ENCODE measurements at places on chromosomes 11 and 22.

GRCh38 chr22:16808744-16809143 lies 16.5 kb downstream of the XKR3 start:
- no peak for DNase-seq

DNA sequence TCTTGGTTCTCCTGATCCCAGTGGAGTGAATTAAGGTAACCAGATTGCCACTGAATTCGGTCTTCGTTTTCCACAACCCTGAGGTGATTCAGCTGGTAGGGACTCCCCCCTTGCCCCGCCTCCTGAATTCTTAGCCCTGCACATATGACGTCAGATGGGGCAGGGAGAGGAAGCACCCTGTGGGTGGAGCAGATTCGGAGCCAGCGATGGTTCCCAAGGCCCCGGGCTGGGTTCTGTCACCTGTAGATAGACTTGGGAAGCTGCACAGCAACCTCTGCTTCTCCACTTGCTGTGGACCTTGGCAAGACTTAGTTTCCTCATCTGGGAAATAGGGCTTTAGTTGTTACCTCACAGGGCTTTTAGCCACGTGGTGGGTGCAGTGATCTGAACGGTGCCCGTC lies 67.8 kb downstream of the CTTN start:
- DNase-seq: no peak

DNA sequence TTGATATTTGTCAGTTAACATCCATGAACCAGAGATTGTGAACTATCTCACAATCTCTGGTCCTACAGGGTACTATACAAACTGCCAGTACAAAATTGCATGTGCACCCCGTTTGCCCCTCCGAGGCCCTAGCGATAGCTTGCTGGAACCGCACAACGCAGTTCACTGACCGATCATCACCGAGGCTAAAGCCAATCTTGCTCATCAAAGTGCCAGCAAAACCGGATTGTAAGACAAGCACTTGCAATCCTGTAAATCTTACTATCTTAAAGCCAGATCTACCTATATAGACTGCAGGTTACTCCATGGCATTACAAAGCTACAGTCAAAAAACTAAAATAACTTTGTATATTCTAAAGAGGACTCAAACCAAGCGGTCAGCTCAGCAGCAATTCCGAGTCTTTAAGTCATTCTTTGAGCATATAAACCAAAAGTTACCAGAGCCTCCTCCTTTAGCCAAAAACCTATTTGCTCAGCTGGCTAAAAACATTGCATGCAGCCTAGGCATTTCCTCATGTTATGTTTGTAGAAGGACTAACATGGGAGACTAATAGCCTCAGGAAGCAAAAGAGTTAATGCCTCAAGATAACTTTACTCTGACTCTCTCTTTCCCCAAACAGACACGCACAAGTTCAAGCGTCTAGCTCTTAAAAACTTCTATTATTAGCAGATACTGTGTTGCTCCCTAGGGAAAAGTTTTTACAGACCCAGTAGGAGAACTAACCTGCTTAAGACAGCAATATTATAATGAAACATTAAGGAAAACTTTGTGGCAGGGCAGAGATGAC lies 30.7 kb upstream of the CPT1A start:
- DNase-seq: no peak

DNA sequence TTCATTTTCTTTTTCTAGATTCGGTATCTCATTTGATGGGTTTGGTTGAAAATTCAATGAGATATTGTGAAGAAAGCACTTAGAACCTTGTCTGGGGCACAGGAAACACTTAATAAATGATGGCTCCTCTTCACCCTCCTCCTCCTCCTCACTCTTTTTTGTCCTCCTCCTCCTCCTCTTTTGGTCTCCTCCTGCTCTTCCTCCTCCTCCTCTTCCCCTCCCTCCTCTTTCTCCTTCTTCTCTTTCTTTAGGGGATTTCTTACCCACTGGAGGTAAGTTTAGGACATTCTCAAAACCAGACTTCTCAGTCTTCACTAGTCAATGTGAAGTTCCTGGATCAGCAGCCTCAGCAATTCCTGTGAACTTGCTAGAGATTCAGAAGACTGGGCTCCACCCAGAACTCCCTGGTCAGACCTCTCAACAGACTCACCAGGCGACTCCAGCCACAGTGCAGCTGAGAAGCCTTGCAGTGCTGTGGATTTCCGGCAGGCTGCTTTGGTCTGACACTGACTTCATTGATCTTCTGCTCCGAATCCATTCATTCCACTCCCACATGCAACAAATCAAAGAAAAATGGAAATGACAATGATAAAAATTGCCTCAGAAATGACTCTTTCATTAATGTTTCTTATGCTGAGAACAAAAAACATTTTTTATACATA lies 368.6 kb upstream of the B3GAT1 start:
- no peak for DNase-seq

DNA sequence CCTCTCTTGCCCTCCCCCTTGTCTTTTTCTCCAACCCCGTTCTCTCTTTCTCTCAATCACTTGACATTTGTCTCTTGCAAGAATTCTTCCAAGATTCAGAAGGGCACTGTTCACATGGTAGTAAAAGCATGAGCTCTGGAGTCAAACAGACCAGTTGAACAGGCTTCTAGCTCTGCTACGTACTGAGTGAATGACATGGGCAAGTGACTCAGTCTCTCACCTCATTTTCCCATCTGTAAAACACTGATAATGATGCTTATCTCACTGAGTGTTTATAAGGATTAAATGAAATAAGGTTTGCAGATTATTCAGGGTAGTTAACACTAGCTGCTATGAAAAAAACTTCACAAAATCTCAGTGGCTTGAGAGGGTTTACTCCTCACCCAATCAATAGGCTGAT lies 5.9 kb upstream of the IL10RA start:
- no peak for DNase-seq

GRCh38 chr11:15222777-15223176 lies 108.1 kb downstream of the INSC start:
- no peak for DNase-seq

GRCh38 chr22:20580611-20581502 lies 73.4 kb downstream of the MED15 start:
- DNase-seq: no peak

DNA sequence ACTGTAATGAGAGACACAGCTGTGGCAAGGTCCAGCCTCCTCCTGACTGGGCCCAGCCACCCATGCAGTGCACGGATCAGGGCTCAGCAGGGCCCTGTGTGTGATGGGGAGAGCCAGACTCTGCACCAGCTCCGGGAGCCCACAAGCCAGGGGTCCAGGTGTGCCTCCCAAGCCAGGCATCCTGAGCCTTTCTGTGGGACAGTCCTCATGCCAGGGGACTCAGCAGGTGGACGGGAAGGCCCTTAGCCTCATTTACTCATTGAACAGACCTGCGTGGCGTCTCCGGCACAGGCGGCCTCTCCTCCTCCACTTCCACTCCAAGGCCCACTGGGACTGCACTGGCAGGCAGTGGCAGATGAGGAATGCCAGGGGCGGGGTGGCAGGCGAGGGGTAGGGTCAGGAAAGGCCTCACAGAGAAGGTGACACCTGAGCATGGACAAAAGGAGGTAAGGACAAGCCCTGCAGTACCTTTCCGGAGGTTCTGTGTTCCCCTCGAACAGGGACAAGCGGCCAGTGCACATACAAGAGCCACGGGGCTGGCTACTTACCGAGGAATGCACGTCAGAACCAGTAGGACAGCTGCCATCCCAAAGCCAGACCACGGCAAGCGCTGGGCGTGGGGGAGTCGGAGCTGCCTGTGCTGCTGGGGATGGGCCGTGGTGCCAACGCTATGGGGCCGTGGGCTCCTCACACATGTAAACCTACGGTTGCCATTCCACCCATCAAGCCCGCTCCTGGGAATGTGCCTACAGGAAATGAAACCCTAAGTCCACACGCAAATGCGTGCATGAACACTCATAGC lies 52.7 kb downstream of the IGF2 start:
- no peak for DNase-seq

DNA sequence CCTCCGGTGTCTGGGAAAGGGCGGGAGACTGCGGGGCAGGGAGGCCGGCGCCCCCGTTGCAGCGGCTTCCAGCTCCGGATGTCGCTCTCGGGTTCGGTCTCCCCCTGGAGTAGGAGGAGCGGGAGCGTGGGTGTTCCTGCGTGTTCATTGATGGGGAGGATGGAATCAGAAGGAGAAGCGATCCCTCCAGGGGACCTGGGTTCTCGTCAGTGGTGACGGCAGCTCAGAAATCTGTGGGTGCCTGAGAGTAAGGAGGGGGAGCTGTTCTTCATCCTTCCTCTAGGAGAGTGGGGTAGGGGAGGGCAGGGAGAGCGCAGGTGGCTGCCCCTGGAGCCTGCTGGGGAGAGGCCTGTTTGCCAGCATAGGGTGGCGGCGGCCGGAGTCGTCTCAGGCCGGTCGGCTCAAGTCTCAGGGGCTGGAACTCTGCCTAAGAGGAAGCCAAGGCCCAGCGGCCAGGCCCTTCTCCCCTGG lies 1.1 kb downstream of the UBASH3B start:
- DNase-seq: peak; percentile 18

GRCh38 chr11:24408202-24408601 lies 88.7 kb upstream of the LUZP2 start:
- no peak for DNase-seq

DNA sequence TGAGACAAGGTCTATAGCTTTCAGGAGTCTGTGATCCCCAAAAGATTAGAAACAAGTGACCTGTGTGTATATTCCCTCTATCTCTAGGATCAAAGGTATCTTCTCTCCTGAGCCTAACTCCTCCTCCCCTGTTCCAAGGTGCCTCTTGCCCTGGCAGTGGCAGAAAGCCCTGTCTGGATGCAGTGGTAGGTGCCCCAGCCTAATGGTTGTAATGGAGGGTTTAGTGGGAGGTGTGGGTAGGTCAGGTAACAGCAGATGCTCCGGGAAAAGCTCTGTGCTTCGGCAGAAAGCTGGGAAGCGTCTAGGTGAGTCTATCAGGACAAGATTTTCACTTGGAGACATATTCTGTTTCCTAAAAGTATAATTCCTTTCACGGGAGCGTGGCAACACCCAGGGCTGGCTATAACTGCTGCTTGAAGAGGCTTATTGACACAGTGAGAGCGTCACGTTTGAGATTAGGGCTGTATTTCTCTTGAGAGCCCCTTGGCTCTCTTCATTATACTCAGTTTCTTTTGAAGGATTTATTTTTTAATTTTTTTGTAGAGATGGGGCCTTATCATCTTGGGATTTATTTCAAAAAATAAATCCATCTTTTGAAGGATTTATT lies 49.5 kb downstream of the PRR5L start:
- no peak for DNase-seq

DNA sequence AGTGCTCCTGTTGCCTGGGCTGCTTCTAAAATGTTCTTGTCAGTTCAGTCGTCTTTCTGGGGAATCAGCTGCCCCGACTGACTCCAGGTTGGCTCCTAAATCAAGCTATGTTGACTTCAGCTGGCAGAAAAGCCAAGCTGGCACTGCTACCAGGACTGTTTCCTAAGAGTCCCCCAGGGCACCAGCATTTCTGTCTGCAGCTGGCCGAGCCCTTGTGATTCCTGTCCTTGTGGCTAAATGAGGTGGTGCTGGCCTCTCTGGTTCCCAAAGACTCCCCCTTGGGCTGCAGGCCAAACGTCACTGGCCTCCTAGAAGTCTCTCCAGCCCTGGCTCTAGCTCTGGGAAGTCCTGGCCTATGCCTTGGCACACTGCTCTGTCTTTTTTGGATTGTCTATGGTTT lies 31.1 kb downstream of the GRAMD1B start:
- DNase-seq: no peak

DNA sequence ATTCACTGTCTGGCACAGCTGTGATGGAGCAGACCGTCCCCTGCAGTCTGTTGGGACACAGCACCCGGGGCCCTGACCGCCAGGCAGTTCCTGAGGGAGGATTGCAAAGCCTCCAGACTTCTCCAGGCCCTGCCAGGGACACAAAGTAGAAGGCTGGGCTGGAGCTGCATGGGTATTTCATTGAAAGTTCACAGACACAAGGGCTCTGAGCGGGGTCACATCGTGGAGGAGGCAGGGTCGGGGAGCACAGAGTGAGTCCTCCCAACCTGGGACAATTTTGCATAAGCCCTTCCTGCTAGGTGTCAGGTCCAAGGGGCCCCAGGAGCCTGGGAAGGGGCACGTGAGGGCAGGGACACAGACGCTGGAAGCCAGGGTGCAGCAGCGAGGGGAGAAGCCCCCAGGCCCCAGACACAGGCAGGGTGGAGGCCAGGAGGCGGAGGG lies 15.7 kb downstream of the IFITM10 start:
- DNase-seq: no peak

DNA sequence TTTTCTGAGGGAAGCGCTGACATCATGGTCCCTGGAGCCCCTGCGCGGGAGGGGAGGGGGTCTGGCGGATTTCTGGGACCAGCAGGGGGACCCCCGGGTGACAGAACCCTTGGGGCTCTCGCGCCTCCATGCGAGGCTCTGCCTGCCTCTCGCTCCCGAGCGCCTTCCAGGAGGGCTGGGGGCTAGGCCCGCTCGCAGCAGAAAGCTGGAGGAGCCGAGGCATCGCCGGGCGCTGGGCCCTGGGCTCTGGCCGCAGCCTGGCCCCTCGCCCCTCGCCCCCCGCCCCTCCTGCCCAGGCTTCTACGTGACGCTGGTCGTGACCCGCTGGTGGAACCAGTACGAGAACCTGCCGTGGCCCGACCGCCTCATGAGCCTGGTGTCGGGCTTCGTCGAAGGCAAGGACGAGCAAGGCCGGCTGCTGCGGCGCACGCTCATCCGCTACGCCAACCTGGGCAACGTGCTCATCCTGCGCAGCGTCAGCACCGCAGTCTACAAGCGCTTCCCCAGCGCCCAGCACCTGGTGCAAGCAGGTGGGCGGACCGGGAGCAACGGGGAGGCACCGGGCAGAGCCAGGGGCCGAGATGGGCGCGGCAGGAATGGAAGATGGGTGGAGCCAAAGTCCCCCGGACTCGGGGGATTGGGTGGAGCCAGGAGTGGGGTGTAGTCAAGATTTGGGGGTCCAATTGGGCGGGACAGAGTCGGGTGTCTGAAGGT lies 5.4 kb downstream of the BEST1 start:
- DNase-seq: no peak

- DNase-seq: no peak
These were observed 14.2 kb downstream of the ZBTB44 start for GRCh38 chr11:130300567-130300966.

DNA sequence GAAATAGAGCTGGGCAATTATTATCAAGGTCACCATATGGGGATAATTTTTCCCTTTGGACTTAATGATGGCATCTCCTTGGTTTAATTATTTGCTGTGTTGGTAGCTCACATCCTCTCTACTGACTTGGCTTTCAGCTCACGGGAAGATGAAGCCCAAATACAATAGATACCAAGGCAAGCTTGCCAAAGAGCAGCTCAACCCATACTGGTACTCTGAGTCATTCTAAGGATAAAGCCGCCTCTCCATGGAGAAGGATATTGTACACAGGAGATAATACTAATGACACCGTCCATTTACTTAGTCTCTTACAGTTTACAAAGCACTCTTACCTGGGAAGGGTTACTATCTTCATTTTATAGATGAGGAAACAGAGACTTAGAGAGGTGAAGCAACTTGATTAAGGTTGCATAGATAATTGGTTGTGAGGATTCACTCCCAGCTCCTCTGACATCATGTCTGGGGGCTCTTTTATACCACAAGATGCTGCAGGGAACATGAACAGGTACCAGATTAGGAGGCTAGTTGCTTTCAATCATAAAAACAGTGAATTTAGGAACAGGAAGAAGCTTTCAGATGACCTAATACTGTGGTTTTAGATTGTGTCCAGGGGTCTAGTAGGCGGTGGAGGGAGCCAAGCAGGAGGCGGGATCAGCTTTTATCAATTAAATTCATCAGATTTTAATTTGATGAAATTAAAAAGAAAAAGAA lies 48.3 kb upstream of the PICALM start:
- DNase-seq: no peak
